ENCODE measurements at places on chromosomes 7 and 10.

DNA sequence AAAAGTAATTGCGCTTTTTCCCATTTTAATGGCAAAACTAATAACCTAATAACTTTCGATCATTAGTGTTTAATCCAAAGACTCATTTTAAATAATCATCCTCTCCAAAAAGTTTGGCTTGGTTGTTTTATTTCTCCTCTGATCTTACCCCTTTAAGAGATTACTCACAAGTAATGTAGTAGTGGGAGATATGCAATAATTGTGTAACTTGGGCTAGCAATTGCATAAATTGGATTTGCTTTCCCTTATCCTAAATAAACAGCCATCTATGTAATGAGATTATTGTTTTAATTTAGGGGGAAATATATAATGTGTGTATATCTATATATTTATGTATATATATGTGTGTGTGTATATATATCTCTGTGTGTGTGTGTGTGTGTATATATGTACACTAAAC lies 82.5 kb downstream of the RNLS start:
- peak; percentile 87 for DNase-seq

DNA sequence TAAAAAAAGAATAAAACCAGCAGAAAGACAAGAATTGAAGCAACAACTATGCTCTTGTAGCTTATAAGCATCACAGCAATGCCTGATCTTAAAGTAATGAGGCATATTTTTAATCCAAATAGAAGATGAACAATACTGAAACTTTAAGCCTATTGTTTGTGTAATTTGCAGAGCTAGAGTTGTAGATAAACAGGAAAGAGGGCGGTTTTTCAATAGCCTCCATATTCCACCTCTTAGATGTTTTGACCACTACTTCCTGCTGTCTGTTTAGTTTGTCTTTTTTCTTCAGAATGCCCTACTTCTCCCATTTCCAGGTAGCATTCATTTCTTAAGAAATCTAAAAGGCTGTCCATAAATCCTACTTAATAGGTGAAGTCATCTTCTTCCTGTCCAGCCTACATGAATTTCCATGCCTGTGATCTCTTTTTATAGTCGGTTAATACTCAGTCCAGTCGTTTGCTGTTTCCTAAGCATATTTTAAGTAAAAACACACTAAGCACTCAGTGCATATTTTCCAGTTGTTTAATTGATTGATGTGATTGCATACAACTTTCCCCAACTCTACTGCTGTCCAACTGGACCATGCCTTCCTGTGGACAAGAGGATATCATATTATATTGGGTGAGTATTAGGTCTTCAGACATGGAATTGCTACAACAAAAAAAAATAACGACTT lies 308.1 kb downstream of the TFEC start:
- DNase-seq: no peak

- DNase-seq: peak; percentile 82
Measured at GRCh38 chr7:48035301-48035966, at the start of gene C7orf57. C7orf57 (plus strand) TSS chr7:48035543; CDS start chr7:48036309, 766 bp downstream.

DNA sequence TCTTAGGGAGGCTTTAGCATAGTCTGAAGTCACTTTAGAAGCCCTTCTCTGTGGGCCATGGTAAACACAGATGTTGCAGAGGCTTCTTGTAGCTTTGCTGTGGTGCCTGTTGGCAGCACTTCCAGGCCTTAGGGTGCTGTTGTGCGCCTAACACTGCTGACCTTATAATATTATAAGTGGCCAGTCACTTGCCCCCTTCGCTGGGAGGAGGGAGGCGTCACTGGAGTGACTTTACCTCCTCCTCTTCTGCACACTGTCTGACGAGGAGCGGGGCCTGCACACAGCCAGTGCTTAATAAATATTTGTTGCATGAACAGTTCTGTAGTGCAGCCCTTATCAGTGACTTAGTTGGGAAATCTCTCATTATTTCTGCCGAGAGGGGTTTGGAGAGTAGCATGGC lies 63.3 kb downstream of the WDR37 start:
- DNase-seq: peak; percentile 23

- peak; percentile 63 for DNase-seq
Measured at GRCh38 chr10:110141871-110142635, 65.4 kb upstream of the MXI1 start.

- DNase-seq: no peak
Measured at GRCh38 chr7:209906-210305, 17.5 kb downstream of the FAM20C start.

GRCh38 chr10:68362590-68362989 lies 29.9 kb upstream of the PBLD start:
- no peak for DNase-seq

DNA sequence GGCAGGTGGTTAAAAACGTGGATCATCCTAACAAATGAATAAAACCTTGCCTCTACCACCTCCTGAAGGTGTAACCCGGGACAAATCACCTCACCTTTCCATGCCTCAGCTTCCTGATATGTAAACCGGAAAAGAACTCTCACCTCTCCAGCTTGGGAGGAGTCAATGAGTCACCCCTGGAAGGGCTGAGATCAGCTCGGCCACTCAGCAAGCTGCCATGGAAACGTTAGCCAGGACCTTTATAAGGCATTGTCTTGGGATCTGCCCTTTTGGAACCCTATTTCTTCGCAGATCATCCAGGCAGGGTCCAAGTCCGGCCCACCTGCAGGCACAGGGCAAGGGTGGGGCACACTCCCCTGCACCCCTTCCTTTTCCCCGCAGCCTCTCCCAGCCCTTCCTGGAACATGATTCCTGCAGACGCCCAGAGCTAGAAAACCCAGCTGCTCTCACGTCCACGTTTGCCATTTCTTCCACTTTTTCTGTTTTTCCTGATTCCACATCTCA lies 81.6 kb upstream of the PFKP start:
- peak; percentile 60 for DNase-seq

Data from amniotic epithelial cell (primary cell).